ENCODE measurements at places on chromosomes 1 and 21.

DNA sequence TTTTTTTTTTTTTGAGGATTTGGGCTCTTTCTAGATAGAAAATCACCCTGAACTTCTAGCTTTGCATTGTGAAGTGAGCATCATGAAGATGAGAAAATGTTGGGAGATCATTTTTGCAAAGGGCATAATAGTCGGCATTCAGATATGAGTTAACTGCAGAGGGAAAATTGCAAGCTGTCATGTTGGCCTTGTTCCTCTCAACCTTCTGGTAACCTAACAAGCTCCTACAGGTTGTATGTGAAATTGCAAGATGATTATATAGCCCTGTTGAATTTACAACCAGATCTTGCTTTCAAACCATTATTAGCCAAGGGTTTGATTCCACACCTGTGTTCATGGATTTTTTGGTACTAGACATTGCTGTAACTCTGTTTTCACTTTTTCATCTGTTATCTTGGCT, 2.2 kb downstream of the ELOA start:
- peak; percentile 39 for DNase-seq

DNA sequence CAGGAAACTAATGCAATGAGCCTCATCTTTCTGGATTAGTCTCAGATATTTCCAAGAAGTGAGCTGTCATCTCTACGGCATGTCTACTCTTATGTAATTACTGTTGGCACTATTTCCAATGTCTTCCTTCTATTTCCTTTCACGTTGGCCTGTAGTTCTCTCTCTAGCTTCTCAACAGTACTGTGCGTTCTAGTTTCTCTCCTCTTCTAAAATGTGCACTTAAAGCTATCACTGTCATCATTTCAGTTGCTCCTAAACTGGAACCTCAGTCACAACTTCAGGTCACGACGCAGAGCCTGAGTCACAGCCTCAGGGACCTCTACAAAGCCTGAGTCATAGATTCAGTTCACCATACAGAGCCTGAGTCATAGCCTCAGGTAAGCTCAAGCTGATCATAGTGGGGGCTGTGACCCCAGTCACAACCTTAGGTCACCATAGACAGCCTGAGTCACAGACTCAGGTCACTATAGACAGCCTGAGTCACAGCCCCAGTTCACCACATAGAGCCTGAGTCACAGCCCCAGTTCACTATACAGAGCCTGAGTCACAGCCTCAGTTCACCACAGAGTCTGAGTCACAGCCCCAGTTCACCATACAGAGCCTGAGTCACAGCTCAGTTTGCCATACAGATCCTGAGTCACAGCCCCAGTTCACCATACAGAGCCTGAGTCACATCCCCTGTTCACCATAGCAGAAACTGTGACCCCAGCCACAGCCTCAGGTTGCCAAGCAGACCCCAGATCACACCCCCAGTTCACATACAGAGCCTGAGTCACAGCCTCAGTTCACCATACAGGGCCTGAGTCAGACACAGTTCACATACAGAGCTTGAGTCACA, 13.0 kb downstream of the WNT9A start:
- DNase-seq: peak; percentile 68

DNA sequence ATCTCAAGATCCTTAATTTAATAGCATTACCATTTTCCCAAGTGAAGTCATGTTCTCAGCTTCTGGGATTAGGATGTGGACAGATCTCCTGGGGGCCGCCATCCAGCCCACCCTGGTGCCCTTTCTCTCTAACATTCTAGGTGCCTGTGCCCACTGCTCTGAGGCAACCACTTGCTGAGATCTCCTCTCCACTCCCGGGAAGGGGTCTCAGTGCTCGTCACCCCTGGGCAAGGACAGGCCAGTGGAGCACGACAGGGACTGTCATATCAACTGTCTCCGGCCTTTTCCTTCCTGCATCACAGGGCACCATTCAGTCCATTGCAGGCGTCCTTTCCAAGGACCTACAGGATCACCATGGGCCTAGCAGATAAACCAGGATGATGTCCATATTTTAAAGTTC, 304.8 kb downstream of the AJAP1 start:
- DNase-seq: no peak

DNA sequence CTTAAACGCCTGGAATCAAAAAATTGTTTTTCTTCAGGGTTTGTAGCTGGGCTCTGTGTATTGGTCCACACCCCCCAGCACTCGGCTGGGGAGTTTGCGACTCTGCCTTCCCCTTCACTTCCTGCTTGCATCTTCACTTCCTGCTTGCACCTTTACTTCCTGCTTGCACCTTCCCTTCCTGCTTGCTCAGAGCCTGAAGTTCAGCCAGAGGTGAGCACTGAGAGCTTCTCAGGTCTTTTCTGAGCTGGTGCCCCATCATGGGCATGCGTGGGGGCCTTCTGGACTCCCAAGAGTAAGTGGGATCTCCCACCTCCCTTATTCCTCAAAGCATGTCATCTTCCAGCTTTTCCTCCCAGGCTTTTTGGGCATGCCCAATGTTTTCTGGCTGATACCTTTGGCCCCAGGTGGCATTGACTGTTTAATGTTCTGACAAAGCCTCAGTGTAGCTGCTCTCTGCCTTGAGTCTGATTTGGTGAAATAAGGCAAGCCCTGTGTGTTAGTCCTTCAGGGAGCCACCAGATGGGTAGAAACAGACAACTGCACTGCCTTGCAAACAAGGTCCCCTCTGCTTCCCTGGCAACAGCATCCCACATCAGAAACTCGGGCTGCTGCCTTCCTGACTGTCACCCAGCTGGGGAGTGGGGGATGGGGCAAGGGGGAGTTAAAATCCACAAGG, 3.5 kb downstream of the KRTAP10-2 start:
- DNase-seq: no peak

DNA sequence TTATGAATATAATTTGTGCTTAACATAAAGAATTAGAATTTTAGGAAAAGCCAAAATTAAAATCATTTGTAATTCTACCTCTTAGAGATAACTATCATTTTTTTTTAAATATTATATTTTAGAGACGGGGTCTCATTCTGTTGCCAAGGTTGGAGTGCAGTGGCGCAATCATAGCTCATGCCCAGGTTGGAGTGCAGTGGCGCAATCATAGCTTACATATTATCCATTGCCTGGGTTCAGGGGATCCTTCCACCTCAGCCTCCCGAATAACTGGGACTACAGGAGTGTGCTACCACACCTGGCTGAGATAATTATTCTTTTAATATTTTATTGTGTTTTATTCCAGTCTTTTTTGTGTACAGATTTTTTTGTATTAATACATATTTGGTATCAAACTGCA, 8.3 kb downstream of the RASAL2 start:
- no peak for DNase-seq

DNA sequence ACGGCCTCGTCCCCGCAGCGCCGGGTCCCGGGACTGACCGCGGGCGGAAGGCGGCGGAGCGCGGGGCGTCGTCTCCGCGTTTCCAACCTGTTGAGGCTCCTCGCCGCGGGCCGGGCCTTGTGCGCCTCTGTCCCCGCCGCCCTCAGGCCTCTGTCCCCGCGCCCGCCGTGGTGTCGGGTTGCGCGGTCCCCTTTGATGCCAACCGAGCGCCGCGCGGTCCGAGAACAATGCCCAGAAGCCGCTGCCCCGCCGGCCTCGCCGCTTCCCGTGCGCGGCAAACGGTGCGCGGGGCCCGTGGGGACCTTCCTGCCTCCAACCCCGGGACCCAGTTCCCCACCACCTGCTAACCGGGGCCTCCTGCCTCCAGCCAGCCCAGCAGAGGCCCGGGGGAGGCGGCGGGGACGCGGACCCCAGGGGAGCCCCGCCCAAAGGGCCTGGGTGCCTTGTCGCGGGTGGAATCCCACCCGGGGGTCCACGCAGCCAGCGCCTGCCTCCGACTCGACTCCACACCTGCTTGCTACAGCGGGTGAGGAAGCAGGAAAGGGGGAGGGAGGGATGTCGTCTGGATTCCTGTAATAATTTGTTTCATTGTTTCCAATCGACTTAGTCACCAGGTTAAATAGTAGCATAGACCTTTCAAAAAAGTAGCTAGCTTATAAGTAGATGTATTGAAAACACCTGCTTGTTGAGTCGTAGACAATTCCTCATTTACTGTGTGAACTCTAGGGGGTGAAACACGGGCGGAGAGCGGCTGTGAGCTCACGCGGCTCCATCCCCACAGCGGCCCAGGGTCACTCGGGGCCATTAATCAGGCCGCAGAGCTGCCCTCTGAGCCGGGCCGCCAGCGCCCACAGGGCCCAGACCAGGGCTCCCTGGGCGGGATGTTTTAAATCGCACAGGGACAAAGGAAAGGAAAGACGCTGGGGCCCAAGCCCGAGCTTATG, 1.1 kb downstream of the COL18A1 start:
- DNase-seq: peak; percentile 61

- no peak for DNase-seq
Observed at GRCh38 chr1:243982447-243983018, 68.5 kb upstream of the ZBTB18 start.

DNA sequence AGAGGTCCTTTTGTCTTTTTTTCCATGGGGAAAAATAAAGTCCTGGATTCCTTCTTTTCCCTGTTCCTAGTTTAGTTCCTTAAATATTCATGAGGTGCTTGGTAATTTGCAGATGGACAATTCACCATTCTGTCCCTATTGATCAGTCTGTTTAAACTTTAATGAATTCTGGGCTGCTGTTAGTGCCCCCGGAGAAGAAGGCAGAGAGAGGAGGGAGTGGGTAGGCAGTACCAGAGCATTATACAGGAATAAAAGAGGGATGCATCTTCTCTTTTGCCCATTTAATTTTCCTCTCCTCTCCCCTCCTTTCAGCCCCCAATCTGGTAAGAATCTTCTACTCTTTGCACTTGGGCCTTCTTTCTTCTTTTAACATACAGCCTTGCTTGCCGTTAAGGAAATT, 25.9 kb downstream of the FGGY start:
- DNase-seq: no peak

- peak; percentile 70 for DNase-seq
Observed at GRCh38 chr1:153488731-153489130, 28.3 kb upstream of the S100A7 start.

GRCh38 chr1:179770887-179771502, 27.9 kb downstream of the FAM163A start:
- DNase-seq: no peak

DNA sequence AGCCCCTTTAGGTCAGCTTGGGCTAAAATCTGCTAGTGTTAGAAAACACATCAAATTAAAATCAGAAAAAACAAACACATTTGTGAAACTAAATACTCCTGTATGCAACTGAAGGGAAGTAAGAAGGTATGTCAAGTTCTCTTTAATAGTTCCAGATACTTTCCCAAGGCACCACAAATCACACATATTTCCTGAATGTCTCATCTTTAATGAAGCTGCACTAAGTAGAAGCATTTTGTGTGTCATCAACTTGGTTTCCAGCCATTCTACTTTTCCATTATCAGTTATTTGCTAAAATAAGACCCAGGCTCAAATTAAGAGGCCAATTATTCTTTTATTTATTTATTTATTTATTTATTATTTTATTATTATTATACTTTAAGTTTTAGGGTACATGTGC, 34.7 kb downstream of the CRB1 start:
- DNase-seq: peak; percentile 91

GRCh38 chr1:231982871-231983587, 356.4 kb downstream of the DISC1 start:
- no peak for DNase-seq

- DNase-seq: no peak
Observed at GRCh38 chr21:45288441-45288841, 746 bp upstream of the POFUT2 start.

DNA sequence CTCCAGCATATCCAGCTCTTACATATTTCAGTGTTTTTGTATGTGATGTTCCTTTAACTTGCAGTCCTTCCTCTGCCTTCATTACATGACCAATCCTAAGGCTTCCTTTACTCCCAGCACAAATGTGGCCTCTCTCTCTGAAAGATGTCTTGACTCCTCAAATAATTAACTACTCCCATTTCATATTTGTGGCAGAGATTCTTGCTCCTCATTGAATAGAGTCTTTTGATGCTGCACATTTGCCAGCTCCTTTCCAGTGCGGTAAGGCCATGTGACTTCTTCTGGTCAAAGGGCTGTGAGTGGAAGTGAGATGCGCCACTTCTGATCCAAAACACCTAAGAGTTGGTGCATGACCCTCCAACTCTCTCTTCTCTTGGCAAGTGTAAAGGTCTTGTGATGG, 19.1 kb upstream of the LAMC1 start:
- DNase-seq: no peak

GRCh38 chr1:1150100-1150499, 23.6 kb upstream of the TTLL10 start:
- DNase-seq: no peak

- no peak for DNase-seq
Observed at GRCh38 chr1:196661345-196661744, 9.5 kb downstream of the CFH start.

DNA sequence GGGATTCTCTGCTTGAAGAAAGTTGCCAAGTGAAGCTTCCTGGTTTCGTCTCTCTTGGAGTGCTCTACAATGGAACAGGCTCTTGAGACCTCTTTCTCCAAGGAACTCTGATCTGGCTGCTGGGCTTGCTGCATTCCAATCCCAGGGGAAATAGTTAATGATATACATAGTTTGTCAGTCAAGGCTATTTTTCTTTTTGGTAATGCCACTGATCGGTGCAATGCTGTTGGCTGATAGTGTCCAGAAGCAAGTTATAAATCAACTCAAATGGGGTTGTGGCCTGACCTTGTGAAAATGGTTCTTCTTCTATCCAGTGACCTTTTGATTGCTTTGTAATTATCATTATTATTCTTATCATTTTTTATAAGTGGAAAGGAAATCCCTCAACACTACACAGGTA, 48.4 kb upstream of the TNFSF18 start:
- DNase-seq: no peak

DNA sequence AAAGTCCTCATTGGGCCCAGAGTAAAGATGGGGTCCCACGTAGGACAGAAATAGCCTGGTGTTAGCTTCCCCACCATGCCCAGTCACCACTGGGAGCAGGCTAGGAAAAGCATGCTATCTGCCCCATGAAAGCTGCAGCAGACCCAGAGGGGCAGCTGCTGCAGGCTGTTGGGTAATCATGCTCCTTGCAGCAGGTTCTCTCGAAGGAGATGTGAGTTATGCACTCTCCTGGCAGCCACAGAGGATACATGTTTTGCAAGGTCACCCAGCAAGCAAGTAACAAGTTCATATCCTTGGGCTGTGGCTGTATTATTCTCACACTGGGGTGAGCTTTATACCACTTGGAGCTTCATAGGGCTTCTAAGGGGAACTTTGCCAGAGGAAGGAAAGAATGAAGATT, 9.1 kb upstream of the HEYL start:
- DNase-seq: no peak

GRCh38 chr1:14894811-14895560, 258.6 kb upstream of the TMEM51 start:
- peak; percentile 90 for DNase-seq

- peak; percentile 93 for DNase-seq
Observed at GRCh38 chr1:221824025-221824424, 82.1 kb upstream of the DUSP10 start.

- no peak for DNase-seq
Observed at GRCh38 chr21:41037936-41038335, 130.0 kb upstream of the BACE2 start.

DNA sequence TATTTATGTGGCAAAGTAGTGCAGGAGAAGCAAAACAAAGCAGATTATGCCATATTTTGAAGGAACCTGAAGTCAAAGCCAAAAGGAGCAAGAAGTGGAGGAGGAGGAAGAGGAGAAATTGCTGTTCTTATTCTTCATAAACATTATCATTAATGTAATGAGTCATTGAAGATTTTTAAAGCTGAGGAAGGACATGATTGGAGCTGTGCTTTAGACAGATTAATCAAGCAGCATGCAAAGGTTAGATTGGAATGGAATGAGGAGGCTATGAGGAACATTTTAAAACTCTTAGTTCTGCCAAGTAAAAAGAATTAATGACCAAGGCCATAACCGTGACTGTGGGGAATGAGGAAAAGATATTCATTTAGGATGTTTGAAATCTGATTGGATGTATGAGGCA, 33.0 kb upstream of the HSD17B7 start:
- no peak for DNase-seq

Measured in M059J (cell line).